ENCODE measurements at places on chromosomes 11 and 22.

GRCh38 chr11:123111465-123111864 is 49.5 kb upstream of the HSPA8 start:
- no peak for DNase-seq

- DNase-seq = no peak
These were observed 33.0 kb downstream of the MMP20 start for GRCh38 chr11:102592131-102592530.

GRCh38 chr11:132139181-132139580 is 768.8 kb downstream of the NTM start:
- DNase-seq = no peak

DNA sequence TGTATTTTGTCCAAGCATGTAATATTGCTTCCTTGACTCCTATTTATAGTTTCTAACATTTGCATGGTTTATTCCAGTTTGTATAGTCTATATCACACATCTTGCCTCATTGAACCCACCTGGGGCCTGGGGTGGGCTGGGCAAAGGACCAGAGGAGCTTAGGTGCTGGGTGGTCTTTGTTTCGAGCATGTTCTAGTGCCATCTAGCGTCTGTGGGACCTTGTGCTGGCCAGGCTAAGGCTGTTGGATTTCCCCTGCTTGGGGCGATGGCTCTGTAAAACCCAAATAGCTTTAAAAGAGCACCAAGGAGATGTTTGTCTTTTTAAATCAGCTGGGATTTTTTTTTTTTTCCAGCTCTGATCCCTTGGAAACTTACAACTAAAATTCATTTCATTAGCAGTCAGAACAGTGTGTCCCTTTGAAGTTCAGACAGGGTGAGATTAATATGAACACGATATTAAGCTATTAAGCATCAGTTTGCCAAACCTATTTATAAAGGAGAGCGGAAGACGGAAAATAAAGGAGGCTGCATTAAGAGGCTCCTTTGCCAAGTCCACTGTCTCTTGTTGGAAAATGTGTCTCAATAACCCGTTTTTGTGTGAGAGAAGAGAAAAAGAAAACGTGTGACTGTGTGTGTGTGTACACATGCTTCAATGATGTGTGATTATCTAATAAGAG is 157.4 kb downstream of the COMMD9 start:
- no peak for DNase-seq

GRCh38 chr11:35138943-35139721 is at the start of gene CD44:
TSS of gene CD44 (plus strand) at chr11:35139171. CDS start at chr11:35139304, 133 bp downstream.
- peak; percentile 76 for DNase-seq

GRCh38 chr11:43498561-43498960 is 139.8 kb downstream of the TTC17 start:
- no peak for DNase-seq

- no peak for DNase-seq
These were observed 862 bp upstream of the PDXP start for GRCh38 chr22:37657590-37658132.

GRCh38 chr11:72673943-72674828 is at the start of gene PDE2A:
TSS of gene PDE2A (minus strand) at chr11:72674422. CDS start at chr11:72674207, 215 bp downstream.
- DNase-seq = no peak

DNA sequence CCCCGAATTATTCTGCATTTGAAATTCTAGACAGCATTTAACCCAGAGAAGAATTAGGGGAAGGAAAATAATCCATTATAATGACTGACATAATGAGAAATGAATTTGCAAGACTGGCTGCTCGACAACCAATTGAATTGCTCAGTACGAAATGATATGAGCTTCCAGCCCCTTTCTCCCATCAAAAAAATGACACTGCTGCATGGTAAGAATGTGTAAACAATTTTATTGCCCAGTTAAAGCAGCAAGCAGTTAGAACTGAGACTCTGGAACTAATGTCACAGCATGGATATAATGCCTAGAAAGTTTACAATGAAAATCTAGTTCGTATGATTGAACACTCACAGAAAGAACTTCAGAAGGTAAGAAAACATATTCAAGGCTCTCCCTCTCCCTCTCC is 24.7 kb upstream of the PCF11 start:
- DNase-seq = no peak

DNA sequence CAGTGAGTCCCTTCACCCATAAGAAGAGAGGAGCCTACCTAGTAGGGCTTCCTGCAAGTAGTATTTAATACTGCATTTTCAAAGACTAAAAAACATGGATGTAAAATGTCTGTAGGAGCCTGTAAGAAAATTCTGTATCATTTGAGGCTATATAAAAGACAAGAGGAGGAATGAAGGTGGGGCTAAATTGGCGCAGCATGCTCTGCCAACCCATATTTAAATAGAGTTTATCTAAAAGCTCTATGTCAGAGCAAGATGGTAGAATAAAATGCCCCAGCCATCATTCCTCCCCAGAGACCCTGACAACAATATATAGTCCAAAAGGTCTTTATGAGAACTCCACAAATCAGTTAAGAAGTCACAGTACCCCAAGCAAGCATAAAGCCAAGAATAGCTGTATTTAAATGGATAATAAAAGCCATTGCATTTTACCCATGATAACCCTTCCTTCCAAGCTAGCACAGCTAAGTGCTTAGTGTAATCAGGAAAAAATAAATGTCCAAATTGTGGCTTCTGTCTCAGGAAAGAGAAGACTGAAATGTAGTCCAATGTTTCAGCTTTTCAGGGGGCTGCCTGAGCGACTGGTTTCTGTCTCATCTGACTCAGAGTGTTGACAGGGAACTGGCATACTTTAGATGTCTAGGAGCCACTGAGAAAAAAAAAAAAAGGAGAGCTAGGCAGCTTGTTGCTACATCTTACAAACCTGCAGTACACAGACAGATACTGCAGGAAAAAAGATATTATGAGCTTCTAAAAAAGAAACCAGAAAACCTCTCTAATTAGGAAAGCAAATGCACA is 258.6 kb downstream of the METTL15 start:
- no peak for DNase-seq

DNA sequence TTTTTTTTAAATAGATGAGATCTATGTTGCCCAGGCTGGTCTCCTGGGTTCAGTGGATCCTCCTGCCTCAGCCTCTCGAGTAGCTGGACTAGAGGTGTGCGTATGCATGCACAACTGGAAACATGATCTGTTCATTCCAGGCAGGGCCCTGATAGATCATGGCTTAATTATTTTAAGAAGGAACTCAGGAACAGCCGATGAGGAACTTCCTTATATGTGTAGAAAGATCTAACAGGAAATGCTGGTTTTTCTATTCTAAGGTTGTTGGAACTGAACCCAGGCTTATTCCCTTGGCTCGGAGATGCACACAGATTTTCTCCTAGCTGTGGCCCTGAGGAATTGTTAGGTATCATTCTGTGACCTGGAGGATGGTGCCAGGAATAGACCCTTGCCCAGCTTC is 32.4 kb downstream of the SPECC1L start:
- no peak for DNase-seq

- no peak for DNase-seq
These were observed 14.3 kb downstream of the TP53AIP1 start for GRCh38 chr11:128928400-128928799.

DNA sequence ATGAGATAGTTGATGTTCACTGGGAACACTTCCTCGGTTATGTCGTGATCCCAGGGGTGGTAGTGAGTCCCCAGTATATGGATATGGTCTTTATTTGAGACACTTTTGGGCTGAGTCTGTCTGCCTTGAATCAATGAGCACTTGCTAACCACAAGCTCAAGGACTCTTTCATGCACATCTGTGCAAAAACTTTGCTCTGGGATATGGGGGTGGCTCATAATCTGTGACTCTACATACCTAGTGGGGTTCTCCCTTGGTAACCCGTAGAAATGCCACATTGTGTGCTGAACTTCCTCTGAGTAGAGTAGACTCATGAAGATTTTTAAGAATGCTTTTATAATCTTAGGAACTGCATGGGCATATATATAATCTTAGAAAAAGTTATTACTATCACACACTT is 69.3 kb downstream of the SWAP70 start:
- DNase-seq = no peak

DNA sequence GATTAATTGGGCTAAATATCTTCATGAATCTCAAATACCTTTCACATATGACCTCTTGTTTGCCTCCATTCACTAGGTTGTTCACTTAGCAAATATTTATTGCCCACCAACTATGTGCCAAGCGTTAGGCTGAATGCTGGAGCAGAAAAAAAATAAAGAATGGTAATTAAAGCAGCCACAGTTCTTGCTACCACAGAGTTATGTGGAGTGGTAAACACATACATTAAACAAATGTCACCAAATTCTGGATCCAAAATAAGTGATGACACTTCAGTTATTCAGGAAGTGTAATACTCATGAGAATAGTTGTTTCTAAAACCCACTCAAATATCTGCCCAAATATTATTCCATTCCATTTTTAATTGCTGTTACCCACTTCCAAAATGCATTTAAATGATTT is 128.4 kb downstream of the GRIA4 start:
- no peak for DNase-seq

- DNase-seq = no peak
These were observed 3.4 kb downstream of the BRSK2 start for GRCh38 chr11:1393038-1393710.

GRCh38 chr11:122696662-122697061 is 41.1 kb downstream of the UBASH3B start:
- peak; percentile 72 for DNase-seq

DNA sequence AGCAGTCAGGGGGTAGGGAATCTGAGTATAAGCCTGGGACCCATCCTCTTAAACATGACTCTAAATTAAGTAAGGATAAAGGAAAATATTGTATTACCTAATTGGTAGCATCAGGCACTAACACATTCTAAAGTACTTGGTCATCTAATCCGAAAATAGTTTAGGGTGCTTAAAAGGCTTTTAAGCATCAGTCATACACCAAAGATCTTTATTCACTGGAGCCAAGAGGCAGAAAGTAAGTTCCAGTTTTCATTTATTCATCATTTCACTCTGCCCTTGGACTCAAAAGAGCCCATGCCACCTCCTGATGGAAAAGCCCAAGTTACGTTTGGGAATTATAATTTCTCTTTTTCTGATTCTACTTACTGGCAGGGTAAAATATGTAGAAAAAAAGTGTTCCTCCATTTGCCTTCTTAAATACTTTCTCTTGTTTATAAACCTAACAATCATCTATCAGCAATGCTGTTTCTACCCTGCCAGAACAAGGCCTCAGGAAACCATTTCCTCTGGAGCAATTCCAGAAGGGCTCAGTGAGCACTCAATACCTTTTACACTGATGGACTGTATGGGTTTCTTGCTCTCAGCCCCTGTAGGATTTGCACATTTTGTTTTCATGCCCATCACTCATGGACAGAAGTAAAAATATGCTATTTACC is 120.1 kb upstream of the SLC5A12 start:
- no peak for DNase-seq

GRCh38 chr11:4839851-4840549 is 9.0 kb downstream of the OR51S1 start:
- DNase-seq = no peak

DNA sequence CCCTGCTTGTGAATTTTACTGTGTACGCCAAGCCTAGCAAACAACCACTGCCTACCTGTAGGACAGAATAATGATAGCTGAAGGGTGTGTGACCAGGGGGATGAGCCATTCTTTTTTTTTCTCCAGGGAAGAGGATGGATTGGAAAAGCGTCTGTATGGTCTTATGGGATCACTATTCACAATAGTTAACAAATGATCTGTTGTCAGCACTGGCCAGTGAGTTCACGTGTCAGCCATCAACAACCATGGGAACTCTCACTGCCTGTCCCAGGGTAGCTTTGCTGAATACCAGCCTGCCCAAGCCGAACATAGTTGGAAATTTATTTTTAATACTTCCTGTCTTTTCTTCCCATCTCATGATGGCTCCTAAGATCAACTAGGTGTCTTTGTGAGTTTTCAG is 170.2 kb downstream of the ST3GAL4 start:
- DNase-seq = no peak

- no peak for DNase-seq
These were observed 7.9 kb upstream of the CTSC start for GRCh38 chr11:88345408-88345807.

DNA sequence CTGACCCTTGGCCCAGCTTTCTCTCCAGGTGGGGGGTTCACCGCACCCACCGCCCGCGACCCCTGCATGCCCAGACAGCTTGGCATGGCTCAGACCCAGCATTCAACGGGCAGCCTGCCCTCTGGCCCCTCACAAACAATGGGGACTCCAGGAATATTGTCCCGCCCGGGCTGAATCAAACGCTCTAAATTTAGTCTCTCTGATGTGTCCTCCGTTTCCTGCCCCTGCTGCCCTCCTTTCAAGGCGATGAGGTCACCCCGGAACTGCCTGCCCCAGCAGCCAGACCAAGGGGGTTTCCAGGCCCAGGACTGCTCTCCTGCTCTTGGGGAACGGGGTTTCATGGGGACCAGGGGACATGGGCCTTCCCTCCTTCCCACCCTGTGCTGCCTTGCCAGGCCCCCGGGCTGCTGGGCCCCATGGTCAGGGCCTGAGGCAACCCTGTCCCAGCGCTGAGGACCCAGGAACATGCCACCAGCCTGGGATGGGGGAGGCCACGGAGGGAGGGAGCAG is 10.1 kb upstream of the PDGFB start:
- DNase-seq = peak; percentile 43

GRCh38 chr22:17370026-17370765 is 936 bp downstream of the CECR2 start:
- DNase-seq = no peak

- DNase-seq = no peak
These were observed 19.1 kb upstream of the KCNJ11 start for GRCh38 chr11:17407575-17407974.

DNA sequence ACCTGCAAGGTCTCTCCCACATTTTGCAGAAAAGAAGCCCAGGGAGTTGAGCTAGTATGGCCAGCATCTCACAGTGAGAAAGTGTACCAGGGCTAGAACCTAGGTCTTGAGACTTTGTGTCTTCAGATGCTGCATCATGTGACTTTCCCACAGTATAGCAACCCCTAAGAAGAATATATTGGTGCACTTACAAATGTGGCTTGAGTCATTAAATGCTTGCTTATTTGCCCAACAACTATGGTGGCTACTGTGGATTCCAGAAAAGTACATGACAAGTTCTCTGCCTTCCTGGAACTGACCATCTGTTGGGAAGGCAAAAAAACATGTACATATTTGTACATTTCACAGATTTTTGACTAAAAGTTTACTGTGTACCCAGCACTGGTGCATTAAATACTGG is 55.0 kb downstream of the POLD3 start:
- DNase-seq = no peak

- DNase-seq = peak; percentile 55
These were observed 24.7 kb downstream of the LAYN start for GRCh38 chr11:111565114-111565720.

- no peak for DNase-seq
These were observed 33.7 kb downstream of the DAGLA start for GRCh38 chr11:61713906-61714305.

DNA sequence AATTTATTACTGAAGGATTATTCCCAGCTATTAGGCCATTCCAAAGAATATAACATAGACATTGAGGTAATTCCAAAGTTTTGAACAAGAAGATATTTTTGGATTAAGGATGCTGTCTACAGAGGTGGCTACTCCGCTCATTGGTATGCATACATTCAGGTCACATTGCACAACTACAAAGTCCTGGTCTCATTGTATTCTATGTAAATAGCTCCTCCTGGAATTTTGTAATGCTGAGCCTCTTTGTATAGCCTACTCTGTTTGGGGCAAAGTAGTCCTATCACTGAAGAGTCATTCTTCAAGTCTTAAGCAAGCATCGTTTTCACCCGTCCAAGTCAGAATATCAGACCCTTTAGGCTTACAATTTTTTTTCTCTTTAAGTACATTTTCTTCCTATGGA is 142.4 kb downstream of the KIF18A start:
- no peak for DNase-seq
